ENCODE measurements at places on chromosomes 11 and 22. TPM values are rescaled to one million over a fixed set of nuclear protein-coding genes. Genes with fewer than 3 reads are reported as not detected.

GRCh38 chr11:46528445-46529094 lies 65.3 kb downstream of the AMBRA1 start:
- peaks cover 17% of the 10 kb centered on the region for H3K4me1 ChIP-seq
- no peaks in the 10 kb centered on the region for H3K27me3 ChIP-seq
- H3K36me3 ChIP-seq = peaks cover 7% of the 10 kb centered on the region
- H3K4me3 ChIP-seq = no peak overlapping the region
- H3K27ac ChIP-seq = no peak overlapping the region

DNA sequence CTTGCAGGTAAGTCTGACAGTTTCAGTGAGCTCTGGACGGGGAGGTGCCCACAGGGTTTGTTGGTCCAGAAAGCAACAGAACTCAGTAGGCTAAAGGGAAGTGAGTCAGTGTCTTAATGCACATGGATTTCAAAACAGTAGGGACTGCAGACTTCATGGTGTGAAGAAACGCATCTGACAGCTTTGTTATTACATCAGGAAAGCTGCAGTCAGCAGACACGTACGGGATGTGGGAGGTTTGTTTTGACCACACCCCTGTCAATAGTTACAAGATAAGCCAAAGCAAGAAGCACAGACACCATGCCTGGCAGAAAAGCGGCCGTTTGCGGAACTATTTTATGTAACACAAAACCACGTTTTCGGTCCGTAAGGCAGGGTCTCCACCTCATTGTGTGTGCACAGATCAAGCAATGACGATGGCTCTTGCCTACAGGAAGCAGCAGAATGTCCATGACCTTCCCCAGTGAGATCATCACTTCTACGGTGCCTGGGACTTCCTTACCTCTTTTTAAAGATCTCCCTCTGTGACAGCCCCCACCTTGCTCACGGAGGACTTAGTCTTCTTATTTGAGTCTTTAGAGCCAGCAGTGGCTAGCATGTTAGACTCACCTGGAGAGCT lies 58.2 kb upstream of the FTH1 start:
- peaks cover 3% of the 10 kb centered on the region for H3K27me3 ChIP-seq
- peak overlapping the region; percentile 63 for H3K4me3 ChIP-seq
- H3K4me1 ChIP-seq = peaks cover 14% of the 10 kb centered on the region
- H3K27ac ChIP-seq = peak overlapping the region; percentile 98
- peak; percentile 85 for DNase-seq

DNA sequence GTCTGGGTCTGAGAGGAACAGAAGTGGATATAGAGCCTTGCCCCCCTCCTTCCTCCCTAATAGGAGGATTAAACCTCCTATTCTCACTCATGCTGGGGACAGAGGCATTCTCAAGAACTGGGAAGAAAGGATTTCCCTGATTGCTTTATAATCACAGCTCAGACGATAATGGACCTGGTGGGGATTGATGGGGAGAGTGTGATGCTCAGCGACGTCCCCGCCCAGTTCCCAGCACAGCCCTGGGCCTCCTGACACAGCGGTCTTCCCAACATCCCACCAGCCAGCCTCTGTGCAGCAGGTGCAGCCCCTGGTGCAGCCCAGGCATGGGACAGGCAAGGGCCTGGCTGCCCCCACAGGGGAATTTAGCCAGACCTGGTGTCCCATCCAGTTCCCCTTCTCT lies 28.4 kb downstream of the TRIM29 start:
- peaks cover 5% of the 10 kb centered on the region for H3K27me3 ChIP-seq
- no peak overlapping the region for H3K4me3 ChIP-seq
- no peaks in the 10 kb centered on the region for H3K36me3 ChIP-seq
- H3K4me1 ChIP-seq = no peaks in the 10 kb centered on the region
- DNase-seq = no peak

- H3K4me3 ChIP-seq = no peak overlapping the region
- peaks cover 80% of the 10 kb centered on the region for H3K4me1 ChIP-seq
- DNase-seq = no peak
- H3K36me3 ChIP-seq = peaks cover 88% of the 10 kb centered on the region
- H3K27me3 ChIP-seq = no peaks in the 10 kb centered on the region
- H3K27ac ChIP-seq = peak overlapping the region; percentile 99
Measured at GRCh38 chr22:20558534-20558933, 51.1 kb downstream of the MED15 start.

The UBQLNL gene
- not detected for total RNA-seq

The CASP5 gene
- total RNA-seq = not detected

The GAL gene
- total RNA-seq = not detected

GRCh38 chr11:17244046-17244445 lies 32.5 kb upstream of the NUCB2 start:
- no peak overlapping the region for H3K4me3 ChIP-seq
- DNase-seq = no peak
- no peaks in the 10 kb centered on the region for H3K36me3 ChIP-seq
- H3K4me1 ChIP-seq = peaks cover 17% of the 10 kb centered on the region
- no peak overlapping the region for H3K27ac ChIP-seq
- H3K27me3 ChIP-seq = peaks cover 22% of the 10 kb centered on the region

The FOLR1 gene
- total RNA-seq = not detected

DNA sequence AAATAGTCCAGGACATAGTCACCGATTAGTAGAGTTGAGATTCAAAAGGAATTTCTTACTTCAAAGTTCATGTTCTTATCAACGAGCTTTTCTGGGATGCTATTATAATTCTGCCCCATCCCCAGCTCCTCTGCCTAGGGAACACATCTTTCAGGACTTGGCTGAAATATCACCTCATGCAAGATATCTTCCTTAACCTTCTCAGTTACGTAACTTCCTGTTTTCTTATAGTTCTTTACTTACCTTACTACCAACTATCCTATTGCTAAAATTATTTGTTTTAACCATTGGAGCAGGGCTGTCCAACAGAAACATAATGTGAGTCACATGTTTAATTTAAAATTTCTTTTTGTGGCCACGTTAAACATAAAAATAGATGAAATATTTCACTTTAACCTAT lies 2.3 kb downstream of the NARS2 start:
- no peak overlapping the region for H3K27ac ChIP-seq
- H3K4me3 ChIP-seq = no peak overlapping the region
- DNase-seq = no peak
- peaks cover 32% of the 10 kb centered on the region for H3K4me1 ChIP-seq
- peaks cover 3% of the 10 kb centered on the region for H3K27me3 ChIP-seq
- peaks cover 17% of the 10 kb centered on the region for H3K36me3 ChIP-seq

The ADORA2A gene
- 20.3 TPM for total RNA-seq

The ST14 gene
- not detected for total RNA-seq

- H3K4me3 ChIP-seq = no peak overlapping the region
- no peaks in the 10 kb centered on the region for H3K36me3 ChIP-seq
- DNase-seq = no peak
Measured at GRCh38 chr22:20204806-20205205, 54.0 kb upstream of the CCDC188 start.

The KREMEN1 gene
- not detected for total RNA-seq

DNA sequence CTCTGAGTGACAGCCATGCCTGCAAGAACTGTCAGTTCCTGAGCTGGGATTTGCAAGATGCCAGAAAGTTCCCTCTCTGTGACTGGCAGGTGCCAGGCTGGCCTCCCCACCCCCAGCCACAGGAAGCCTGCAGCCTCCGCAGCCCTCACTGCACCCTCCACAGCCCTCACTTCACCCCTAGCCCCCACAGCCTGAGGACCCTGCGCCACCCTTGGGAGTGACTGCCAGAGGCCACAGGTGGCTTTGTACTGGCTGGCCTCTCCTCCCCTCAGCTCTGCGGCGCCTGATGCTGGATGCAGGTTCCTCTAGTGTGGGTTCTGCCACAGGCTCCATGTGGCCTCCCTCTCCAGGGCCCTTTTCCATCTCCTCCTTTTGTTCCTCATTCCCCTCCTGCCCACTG lies 28.7 kb downstream of the MPPED1 start:
- H3K27me3 ChIP-seq = peaks cover 2% of the 10 kb centered on the region
- no peaks in the 10 kb centered on the region for H3K36me3 ChIP-seq
- DNase-seq = no peak
- H3K27ac ChIP-seq = no peak overlapping the region
- no peaks in the 10 kb centered on the region for H3K4me1 ChIP-seq

DNA sequence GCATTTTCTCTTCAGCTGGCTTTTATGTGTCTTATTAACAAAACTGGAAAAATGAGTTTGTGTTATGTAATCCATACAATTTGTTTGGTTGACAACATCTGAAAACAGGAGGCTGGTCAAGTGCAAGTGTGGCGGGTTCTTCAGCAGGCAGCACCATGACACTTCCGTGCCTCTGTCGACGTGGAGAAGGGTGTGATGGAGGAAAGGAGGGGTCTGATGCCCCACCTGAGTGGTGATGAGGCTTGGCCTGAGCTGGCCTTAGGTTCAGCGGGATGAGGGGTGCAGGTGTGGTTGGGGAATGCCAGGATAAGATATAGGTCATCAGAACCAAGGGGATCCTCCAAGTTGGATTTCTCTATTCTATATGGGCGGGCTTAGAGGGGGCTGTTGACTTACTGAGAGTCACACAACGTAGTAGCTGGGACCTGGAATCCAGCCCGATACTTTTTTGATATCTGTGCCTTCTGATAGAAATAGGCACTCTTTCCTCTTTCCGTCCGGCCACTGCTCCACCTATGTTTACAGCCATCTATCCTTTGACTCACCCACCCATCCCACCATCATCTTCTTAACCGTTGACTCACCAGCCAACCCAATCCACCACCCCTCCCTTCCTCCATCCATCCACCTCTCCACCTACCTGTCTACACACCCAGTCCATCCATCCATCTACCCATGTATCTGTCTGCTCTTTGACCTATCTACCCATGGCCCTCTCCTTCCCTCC lies 29.0 kb downstream of the SHANK3 start:
- H3K36me3 ChIP-seq = no peaks in the 10 kb centered on the region
- no peak for DNase-seq
- no peak overlapping the region for H3K4me3 ChIP-seq
- no peaks in the 10 kb centered on the region for H3K27me3 ChIP-seq
- H3K27ac ChIP-seq = no peak overlapping the region

The TBC1D10A gene
- total RNA-seq = 47.6 TPM

GRCh38 chr22:29251981-29252911 lies 15.5 kb downstream of the RHBDD3 start:
- H3K4me3 ChIP-seq = no peak overlapping the region
- H3K27me3 ChIP-seq = peaks cover 5% of the 10 kb centered on the region
- DNase-seq = no peak
- no peak overlapping the region for H3K27ac ChIP-seq
- peaks cover 11% of the 10 kb centered on the region for H3K4me1 ChIP-seq

GRCh38 chr11:111515591-111515990 lies 1.0 kb downstream of the HOATZ start:
- no peak for DNase-seq
- peaks cover 16% of the 10 kb centered on the region for H3K27me3 ChIP-seq
- H3K27ac ChIP-seq = no peak overlapping the region
- H3K36me3 ChIP-seq = no peaks in the 10 kb centered on the region

DNA sequence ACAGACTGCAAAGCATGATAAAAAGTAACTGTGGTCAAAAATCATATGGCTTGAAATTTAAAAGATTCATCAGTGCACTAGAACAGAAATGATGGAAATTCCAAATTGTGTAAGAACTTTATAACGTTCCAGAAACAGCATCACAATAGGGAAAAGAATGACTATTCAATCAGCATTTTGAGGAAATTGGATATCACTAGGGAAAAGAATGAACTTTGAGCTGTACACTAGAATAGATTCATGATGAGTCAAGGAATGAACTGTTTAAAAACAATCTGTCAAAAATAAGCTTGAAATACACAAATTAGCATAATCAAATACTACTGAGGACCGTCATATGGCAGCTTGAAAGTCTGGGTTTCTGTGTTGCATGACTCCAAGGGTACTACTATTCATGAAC lies 20.5 kb upstream of the HEPHL1 start:
- DNase-seq = no peak
- H3K36me3 ChIP-seq = no peaks in the 10 kb centered on the region
- H3K4me3 ChIP-seq = no peak overlapping the region

GRCh38 chr22:39208013-39208680 lies 36.6 kb downstream of the PDGFB start:
- no peak overlapping the region for H3K4me3 ChIP-seq
- H3K27me3 ChIP-seq = peaks cover 29% of the 10 kb centered on the region
- no peaks in the 10 kb centered on the region for H3K36me3 ChIP-seq
- H3K27ac ChIP-seq = no peak overlapping the region
- DNase-seq = no peak
- H3K4me1 ChIP-seq = peaks cover 17% of the 10 kb centered on the region

- no peak for DNase-seq
- no peak overlapping the region for H3K4me3 ChIP-seq
- H3K36me3 ChIP-seq = no peaks in the 10 kb centered on the region
- no peaks in the 10 kb centered on the region for H3K4me1 ChIP-seq
- peaks cover 19% of the 10 kb centered on the region for H3K27me3 ChIP-seq
Measured at GRCh38 chr11:71179877-71180605, 72.3 kb downstream of the SHANK2 start.

The KDM4E gene
- not detected for total RNA-seq

GRCh38 chr11:21630934-21631478 lies 561.9 kb upstream of the ANO5 start:
- no peak overlapping the region for H3K4me3 ChIP-seq
- no peak for DNase-seq
- no peak overlapping the region for H3K27ac ChIP-seq
- no peaks in the 10 kb centered on the region for H3K27me3 ChIP-seq

DNA sequence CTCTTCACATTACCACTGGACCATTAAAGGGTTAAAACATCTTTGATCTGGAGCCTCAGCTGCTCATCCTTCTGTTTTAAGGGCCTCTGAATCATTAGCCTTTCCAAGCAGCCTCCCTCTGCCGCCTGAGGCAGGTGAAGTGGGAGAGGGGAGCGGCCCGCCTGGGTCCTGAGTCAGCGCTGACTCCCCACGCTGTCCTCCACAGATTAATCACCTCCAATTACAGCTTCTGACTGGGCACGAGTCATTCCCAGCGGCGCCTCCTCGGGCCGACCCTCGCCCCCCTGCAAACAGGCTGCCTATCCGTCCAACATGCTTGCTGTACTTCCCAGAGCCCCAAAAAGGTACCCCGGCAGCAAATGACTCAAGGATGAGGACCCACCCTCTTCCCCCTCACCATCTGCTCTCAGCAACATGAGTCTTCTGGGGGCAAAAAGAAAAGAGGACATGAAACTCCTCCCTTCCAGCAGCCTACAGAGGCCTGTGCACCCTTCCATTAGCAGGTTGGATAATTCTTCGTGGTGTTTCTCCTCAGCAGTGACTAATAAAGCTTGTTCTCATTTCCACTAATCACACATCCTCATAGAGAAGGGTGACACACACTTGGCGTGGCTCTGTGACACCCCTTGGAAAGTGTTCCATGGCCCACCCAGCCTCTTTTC lies 44.3 kb upstream of the JAM3 start:
- H3K4me3 ChIP-seq = no peak overlapping the region
- no peak for DNase-seq
- H3K27ac ChIP-seq = no peak overlapping the region
- peaks cover 2% of the 10 kb centered on the region for H3K27me3 ChIP-seq
- H3K4me1 ChIP-seq = peaks cover 33% of the 10 kb centered on the region

- DNase-seq = no peak
- H3K27me3 ChIP-seq = no peaks in the 10 kb centered on the region
- H3K27ac ChIP-seq = no peak overlapping the region
Measured at GRCh38 chr11:87957961-87958360, 217.3 kb downstream of the RAB38 start.

DNA sequence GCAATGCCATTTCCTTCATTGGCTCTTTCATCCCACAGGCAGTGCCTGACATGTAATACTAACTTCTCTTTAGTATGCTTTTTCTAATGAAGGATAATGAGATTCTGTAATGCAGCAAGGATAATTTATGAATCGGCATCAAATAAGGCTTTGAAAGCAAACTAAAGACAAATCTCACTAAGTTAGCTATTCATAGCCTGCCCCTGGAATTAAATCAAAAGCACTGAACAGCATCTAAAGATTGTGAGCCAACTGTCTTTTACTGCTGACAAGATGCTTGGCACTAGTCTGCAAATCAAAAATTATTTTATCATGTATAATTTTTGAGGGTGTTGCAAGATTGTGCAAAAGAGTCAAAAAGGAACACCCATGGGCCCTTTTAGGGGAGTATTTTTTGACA lies 265.0 kb downstream of the CASP12 start:
- no peak for DNase-seq
- no peaks in the 10 kb centered on the region for H3K27me3 ChIP-seq
- no peaks in the 10 kb centered on the region for H3K36me3 ChIP-seq
- H3K4me3 ChIP-seq = no peak overlapping the region
